ENCODE measurements at places on chromosomes 4 and X.

DNA sequence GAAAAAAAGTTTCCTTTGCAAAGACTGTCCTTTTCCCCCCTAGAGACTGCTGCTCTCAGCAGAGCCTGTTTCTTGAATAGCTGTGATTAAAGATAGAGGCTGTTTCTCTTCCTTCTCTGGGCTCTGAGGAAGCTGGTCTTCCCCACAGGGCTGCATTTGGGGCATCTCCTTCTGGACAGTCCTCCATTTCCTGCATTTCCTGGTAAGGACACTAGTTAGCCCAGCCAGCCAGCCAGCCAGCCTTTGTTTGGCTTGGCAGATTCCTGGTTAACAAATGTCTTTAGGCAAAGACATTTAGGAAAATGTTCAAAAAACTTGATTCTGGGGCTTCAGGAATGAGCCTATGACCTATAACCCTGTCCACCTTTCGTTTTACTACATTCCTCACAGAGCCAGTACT, 34.0 kb upstream of the PLAC1 start:
- DNase-seq: no peak

DNA sequence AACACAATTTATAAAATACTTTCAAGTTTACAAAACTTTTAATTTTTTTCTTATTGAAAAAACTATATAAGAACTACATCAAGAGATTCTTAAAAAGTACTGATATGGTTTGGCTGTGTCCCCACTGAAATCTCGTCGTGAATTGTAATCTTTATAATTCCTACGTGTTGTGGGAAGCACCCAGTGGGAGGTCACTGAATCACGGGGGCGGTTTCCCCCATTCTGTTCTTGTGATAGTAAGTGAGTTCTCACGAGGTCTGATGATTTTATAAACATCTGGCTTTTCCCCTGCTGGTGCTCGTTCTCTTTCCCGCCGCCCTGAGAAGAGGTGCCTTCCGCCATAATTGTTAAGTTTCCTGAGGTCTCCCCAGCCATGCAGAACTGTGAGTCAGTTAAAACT, 88.5 kb downstream of the FRAS1 start:
- DNase-seq: no peak

GRCh38 chr4:3401436-3402171, 40.2 kb upstream of the HGFAC start:
- no peak for DNase-seq

DNA sequence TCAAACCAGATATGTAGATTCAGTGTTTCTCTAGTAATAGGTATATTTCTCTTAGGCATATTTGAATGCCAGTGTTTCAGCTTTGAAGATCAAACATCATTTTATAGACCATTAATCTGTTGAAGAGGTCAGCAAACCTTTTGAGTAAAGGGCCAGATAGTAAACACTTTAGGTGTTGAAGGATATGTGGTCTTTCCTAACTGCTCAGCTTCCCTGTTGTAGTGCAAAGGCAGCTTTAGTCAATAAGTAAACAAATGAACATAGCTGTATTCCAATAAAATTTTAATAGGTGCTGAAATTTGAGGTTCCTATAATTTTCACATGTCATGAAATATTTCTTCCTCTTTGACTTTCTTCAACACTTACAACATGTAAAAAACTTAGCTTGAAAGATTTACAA, 201.6 kb downstream of the ADGRL3 start:
- no peak for DNase-seq

GRCh38 chr4:1012034-1012739, 761 bp downstream of the FGFRL1 start:
- peak; percentile 23 for DNase-seq

- DNase-seq: no peak
These were observed 966 bp upstream of the KIAA0232 start for GRCh38 chr4:6781561-6781960.

- DNase-seq: no peak
These were observed 70.4 kb downstream of the LRBA start for GRCh38 chr4:150944660-150945059.

DNA sequence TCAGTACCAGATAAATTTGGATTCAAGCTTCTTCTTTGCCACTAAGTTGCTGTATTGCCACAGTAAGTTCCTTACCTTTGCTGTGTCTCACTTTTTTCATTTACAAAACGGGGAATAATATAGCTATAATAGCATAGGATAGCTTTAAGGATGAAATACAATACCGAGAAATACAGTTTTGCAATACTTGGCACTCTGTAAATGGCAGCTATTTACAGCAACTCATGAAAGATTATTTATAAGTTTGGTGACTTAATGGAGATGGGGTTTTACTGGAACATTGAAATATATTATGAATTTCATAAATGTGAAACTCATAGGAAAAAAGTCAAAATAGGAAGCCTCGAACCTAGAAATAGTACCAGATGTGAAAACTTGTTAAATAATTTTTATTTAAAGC, 27.6 kb downstream of the ANXA10 start:
- no peak for DNase-seq

DNA sequence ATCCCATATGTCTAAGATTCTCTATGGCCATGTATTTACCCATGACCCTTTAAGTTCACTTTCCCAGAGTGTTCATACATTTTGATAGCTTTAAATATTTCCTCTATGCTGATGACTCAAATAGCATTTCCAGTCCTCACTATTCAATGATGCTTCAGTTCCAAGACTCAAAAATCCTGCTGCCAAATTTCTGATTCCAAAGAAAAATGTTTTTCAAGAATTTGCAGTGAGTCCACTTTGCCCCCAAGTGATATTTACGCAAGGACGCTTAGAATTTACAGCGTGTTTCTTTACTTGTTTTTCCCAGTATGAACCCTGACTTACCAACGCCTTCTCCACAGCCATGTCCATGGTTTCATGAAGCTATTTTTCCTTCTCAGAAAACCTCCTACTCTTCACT, 127.9 kb upstream of the PCDH18 start:
- DNase-seq: no peak

DNA sequence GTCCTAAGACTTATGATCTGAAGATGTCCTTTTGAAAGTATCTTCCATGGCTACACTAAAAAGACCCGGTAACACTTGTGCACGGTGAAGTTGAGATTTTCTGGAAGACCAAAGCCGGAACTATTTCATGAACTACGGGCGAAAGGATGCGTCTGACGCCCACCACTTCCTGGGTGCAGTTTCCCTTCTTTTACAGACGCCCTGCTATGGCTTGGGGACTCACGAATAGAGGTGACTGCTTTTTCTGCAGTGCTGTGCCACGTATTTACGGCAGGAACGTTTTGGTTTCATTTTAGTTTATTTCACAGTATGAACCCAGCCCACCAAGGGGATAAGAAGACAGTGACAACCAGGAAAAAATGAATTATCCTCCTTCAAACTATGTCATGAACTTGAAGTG, 180.4 kb downstream of the AFAP1 start:
- peak; percentile 33 for DNase-seq

GRCh38 chr4:83335701-83336100, 1.1 kb upstream of the HPSE start:
- DNase-seq: no peak

GRCh38 chr4:106096454-106096853, 201.2 kb downstream of the NPNT start:
- no peak for DNase-seq

DNA sequence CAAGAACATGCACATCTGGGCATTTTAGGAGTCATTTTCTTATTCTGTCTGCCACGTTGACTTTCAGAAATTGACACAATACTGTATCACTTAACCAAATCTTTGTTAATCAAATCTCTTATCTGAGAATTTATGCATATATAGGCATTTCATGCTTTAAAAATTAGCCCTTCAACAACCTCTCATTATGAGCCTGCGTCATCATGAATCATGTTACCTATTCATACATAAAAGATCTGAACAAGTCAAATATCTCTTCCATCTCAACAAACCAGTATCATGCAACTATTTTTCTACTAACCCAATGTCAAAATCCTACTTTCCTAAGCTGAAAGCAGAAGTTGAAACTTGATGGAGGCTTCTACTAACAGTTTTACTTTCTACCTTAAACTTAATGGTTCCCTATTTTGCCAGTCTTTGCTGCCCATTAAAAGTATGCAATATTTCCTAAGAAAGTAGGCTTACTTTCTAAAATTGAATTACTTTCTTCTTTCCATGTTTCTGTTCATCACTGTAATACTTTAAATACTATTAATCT, 1.8 kb downstream of the ADAM29 start:
- DNase-seq: no peak

DNA sequence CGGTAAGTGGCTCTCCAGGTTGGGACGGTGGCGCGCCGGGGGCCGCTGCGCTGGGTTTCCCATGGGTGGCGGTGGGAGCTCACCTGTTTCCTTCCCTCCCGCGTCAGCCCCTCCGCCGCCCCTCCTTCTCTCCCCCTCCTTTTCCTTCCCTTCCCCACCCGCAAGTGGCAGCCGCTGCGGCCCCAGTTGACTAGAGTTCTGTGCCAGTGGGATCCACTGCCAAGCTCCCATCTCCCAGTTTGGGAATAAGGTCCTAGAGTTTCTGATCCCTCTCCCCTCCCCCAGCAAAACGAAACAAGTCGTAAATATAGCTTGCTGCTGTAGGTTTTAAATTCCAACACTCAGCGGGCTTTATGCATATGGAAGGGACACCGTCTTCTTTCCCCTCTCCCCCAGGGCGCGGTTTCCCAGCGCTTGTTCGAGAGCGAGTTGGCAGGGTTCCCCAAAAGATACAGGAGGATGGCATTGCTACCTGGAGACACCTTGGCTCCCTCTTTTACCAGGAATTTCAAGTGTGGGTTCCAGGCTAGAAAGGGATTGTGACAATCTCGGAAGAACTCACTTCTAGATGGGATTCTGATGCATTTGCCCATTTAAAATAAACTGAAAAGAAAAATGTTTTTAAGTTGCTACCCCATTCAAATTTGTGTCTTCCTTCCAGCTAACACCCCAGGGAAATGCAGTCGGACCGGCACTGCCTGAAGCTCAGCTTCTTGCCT, 1.2 kb downstream of the TLL1 start:
- DNase-seq: no peak

GRCh38 chrX:69387567-69388487, 116.3 kb upstream of the NALF2 start:
- DNase-seq: no peak

- DNase-seq: no peak
These were observed 157.1 kb downstream of the CPXCR1 start for GRCh38 chrX:88903989-88904718.

DNA sequence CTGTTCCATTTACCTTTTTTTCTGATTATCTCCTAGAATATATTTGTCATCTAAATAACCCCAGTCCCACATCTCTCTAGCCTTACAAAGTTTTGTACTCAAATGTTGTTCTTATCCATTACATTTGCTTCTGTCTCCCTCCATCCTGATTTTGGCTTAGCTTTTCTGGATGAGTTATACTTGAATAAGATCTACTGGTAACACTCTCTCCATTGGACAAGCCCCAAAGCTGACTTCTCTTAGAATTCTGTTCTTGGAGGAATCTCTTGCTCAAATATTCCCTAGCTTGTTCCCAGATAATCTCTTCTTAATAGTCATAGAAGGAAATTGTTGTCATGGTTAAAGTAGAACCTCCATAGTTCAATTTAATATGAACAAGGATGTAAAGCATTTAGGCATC, 115.5 kb upstream of the HS3ST1 start:
- no peak for DNase-seq

DNA sequence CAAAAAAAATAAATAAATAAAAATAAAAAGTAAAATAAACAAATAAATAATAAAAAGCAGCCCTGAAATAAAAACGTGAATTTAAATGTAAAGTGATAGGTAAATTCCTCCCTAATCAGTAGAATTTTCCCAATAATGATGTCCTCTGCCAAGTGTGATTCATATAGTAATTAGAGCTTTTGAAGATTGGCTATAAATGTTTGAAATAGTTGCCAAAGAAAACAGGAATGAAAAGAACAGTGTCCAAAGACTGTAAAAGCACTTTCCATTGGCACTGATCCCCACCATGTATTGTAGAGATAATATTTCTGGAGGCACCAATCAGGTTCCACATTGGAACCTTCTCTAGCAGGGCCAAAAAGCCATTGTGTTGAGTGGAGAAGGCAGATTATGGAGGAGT, 25.9 kb upstream of the SMARCAD1 start:
- DNase-seq: no peak

DNA sequence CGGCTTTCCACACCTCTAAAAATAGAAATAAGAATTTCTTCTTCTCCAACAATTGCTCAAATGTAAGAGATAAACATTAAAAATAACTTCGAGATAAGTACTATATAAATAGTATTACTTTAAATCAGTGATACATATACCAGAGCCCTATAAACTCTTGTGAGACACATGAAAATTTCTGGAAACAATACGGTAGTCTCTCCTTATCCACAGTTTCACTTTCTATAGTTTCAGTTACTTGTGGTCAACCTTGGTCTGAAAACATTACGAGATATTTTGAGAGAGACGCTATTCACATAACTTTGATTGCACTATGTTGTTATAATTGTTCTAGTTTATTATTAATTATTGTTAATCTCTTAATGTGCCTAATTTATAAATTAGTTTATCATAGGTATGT, 101.5 kb upstream of the CXXC4 start:
- no peak for DNase-seq

GRCh38 chr4:153622778-153623240, 61.3 kb upstream of the TLR2 start:
- DNase-seq: no peak

GRCh38 chrX:18047491-18047890, 173.2 kb downstream of the BEND2 start:
- DNase-seq: no peak

GRCh38 chr4:21849077-21849476, 99.5 kb downstream of the KCNIP4 start:
- DNase-seq: no peak

DNA sequence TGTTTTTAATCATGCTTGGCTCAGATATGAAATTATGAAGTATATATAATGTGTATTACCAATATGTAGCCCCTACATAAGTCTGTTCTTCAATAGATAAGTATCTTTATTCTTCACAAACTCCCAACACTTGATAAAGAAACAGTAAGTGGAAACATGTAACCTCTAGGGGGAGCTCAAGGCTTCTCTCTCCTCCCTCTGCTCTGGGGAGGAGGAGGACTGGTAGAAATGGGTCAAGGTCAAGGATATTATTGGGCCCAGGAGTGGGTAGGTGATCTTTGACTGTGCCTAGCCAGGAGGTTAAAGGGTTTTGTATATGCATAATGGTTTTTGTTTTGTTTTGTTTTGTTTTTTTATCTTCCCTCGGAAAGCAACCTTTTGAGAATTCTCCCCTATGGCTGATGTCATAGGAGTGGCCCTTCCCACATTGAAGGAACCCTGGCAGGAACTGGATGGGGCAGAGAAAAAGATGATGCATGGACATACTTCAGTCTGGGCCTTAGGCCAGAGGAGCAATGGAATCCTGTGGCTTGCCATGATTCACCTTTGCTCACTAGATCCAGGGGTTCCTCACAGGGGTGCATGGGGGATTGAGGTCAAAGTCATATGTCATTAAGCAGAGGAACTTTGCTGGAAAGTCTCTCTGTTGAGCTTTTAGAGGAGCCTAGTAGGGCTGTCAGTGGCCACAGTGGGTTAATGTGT, 460.3 kb downstream of the MID1IP1 start:
- no peak for DNase-seq

GRCh38 chr4:76447393-76447851, 12.4 kb downstream of the SHROOM3 start:
- no peak for DNase-seq

- no peak for DNase-seq
These were observed 2.0 kb downstream of the WDR13 start for GRCh38 chrX:48599341-48599740.
